GM23338 (cell line): ENCODE measurements at places on chromosomes 12 and 14. TPM values are rescaled to one million over a fixed set of nuclear protein-coding genes. Genes with fewer than 3 reads are reported as not detected.

MMP19 gene
- polyA plus RNA-seq, result 0.17 and 1.5 TPM in 2 replicates

DNAJC22 gene
- not detected in 2 replicates for polyA plus RNA-seq

ASCL1 gene
- polyA plus RNA-seq, result 0.26 and 0.37 TPM in 2 replicates

CCDC60 gene
- 0.53 TPM in 1 of 2 replicates, not detected in the other for polyA plus RNA-seq

E2F7 gene
- 40.3 and 43.9 TPM in 2 replicates for polyA plus RNA-seq

BCAT1 gene
- 47.3 and 53.6 TPM in 2 replicates for polyA plus RNA-seq

NT5DC3 gene
- polyA plus RNA-seq, result 2.2 and 2.5 TPM in 2 replicates

KRT82 gene
- polyA plus RNA-seq, result not detected in 2 replicates

BEGAIN gene
- 0.60 and 0.94 TPM in 2 replicates for polyA plus RNA-seq

FSCB gene
- not detected in 2 replicates for polyA plus RNA-seq

ZBTB42 gene
- 0.66 and 0.70 TPM in 2 replicates for polyA plus RNA-seq

PSEN1 gene
- polyA plus RNA-seq, result 12.6 and 14.6 TPM in 2 replicates

SYCP3 gene
- polyA plus RNA-seq, result 1.5 TPM in 2 replicates

HSPA2 gene
- polyA plus RNA-seq, result 86.1 and 88.5 TPM in 2 replicates

OTX2 gene
- polyA plus RNA-seq, result 13.6 and 16.5 TPM in 2 replicates

SETD3 gene
- polyA plus RNA-seq, result 35.7 and 40.7 TPM in 2 replicates

P2RX2 gene
- polyA plus RNA-seq, result 1.1 and 2.3 TPM in 2 replicates

RFLNA gene
- 3.8 and 3.9 TPM in 2 replicates for polyA plus RNA-seq

CCDC177 gene
- 0.18 and 0.38 TPM in 2 replicates for polyA plus RNA-seq

HOXC9 gene
- polyA plus RNA-seq, result not detected in 2 replicates

WNT5B gene
- 0.87 and 1.4 TPM in 2 replicates for polyA plus RNA-seq

MYO1H gene
- not detected in 2 replicates for polyA plus RNA-seq

ETFBKMT gene
- polyA plus RNA-seq, result 0.79 and 0.87 TPM in 2 replicates

EXOC3L4 gene
- not detected in 2 replicates for polyA plus RNA-seq

SDSL gene
- polyA plus RNA-seq, result 0.45 TPM in 1 of 2 replicates, not detected in the other

SETD1B gene
- 3.1 and 3.4 TPM in 2 replicates for polyA plus RNA-seq

DDIT3 gene
- 11.7 and 12.5 TPM in 2 replicates for polyA plus RNA-seq

RIN3 gene
- 0.63 and 1.5 TPM in 2 replicates for polyA plus RNA-seq

ZNF384 gene
- 14.7 and 20.5 TPM in 2 replicates for polyA plus RNA-seq

AQP6 gene
- polyA plus RNA-seq, result 0.08 TPM in 1 of 2 replicates, not detected in the other
